Cerebellar cortex (tissue), 1 donor: ENCODE measurements at places on chromosomes 11 and 22.

DNA sequence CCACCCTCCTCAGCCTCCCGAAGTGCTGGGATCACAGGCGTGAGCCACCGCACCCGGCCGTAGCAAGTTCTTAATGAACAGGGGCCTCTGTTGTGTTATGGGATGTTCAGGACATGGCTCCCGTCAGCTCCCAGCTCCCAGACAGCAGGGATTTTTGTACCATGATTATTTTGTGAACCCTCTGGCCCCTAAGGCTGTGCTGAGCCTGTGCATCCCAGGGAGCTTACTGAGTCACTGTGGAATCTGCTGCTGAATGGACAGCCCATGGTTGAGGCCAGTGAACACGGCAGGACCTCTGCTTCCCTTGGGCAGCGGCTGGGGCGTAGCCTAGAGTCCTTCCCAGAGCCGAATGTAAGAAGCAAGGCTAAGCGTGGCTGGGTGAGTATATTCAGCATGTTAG, 245.2 kb downstream of the NTM start:
- DNase-seq: no peak

- no peak for DNase-seq
Measured at GRCh38 chr11:21622566-21622965, 570.3 kb upstream of the ANO5 start.

GRCh38 chr11:32100495-32100894, 9.6 kb downstream of the RCN1 start:
- DNase-seq: no peak

DNA sequence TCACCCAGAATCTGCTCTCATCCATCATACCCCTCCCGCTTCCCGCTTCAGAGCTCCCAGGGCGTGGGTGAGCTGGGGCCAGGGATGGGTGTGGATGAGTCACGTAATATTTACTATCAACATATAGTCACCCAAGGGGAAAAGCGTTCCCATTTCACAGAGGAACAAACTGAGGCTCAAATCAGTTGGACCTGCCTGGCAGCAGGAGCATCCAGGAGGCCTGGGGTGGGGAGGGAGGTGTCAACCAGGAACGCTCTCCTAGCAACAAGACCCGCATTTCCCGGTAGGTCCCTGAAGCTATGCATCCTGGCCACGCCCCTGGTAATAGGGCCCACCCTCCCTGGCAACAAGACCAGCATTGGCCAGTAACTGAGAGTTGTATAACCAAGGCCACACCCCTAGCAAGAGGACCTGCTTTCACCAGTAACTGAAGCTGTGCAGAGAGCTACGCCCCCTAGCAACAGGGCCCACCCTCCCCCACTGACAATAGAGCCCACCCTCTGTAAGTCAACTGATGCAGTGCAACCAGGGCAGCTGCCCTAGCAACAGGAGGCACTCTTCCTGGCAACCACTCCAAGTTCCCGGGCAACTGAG, 32.7 kb upstream of the TXNRD2 start:
- peak; percentile 88 for DNase-seq

- no peak for DNase-seq
Measured at GRCh38 chr11:34475656-34476055, 36.9 kb downstream of the CAT start.

DNA sequence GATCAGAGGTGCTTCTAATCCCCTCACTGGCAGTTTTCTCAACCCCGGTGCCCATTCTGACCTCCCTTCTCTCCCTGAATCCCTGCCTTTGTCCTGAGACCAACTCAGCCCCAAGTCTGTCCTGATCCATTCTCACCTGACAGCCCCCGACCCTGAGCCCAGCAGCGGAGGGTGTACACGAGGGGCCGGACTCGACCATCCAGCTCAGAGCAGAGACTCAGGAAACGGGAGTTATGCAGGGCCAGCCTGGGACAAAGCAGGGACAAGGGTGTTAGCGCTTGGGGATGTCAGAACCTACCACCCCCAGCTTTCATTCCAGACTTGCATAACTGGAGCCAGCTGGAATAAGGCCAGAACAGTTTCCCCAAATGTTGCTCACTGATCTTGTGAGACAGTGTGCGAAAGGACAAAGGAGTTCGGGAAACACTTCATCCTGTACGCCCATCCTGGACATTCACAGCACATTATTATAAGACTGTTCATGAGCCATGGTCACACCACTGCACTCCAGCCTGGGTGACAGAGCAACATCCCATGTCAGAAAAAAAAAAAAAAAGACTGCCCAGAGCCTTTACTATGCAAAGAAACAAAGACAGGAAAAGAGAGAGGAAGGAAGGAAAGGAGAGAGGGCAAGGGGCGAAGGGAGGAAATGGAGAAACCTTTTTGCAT, 3.5 kb upstream of the EEF1G start:
- DNase-seq: no peak

DNA sequence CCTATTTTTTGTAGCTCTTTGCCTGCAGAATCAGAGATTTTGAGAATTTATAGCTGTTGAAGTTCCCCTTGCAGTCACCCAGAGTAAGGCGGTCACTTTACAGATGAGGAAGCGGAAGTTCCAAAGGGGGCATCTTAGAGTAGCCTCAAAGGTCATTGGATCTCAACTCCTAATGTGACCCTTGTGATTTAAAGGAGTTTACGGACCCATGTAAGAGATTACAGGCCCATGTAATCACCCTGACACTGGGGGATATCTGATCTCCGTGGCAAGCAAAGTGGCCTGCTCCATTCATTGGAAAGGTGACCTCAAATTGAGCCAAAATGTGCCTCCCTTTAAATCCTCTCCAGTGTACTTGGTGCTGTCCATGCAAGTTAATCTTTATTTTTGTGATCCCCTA, 15.7 kb downstream of the P2RX3 start:
- no peak for DNase-seq
